ENCODE measurements at places on chromosomes 4 and X.

GRCh38 chr4:71540749-71541269 is 202.0 kb downstream of the SLC4A4 start:
- peak; percentile 7 for DNase-seq

- no peak for DNase-seq
Measured at GRCh38 chrX:47498411-47498810, 15.4 kb upstream of the ZNF41 start.

DNA sequence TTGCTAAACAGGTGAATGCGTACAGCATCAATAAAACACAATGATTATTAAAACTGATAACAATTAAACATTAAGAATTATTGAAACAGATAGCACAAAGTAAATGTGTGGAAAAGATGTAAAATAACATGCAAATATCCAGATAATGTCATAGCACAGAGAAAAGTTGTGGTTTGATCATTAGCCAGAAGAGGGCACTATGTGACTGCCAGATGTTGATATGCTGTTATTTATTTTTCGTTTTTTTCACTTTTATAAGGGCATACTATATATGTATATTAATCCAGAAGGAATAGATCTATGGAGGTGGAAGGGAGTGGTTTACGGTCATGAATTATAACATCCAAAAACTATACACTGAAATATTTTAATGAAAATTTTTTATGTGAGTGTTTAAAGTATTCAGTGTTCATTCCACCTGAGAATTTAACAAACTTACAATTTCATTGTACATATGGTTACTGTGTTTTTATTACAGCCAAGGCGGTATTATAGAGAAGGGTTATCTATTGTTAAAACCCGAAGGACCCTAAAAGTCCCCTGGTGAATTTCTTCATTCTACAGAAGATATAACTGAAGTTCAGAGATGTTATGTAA is 211.9 kb upstream of the UGT8 start:
- DNase-seq, result peak; percentile 39

GRCh38 chr4:81142744-81143143 is 72.3 kb downstream of the PRKG2 start:
- DNase-seq, result no peak

- DNase-seq, result no peak
Measured at GRCh38 chrX:1242891-1243402, 25.7 kb upstream of the CSF2RA start.

GRCh38 chr4:128475597-128475996 is 188.0 kb upstream of the PGRMC2 start:
- DNase-seq, result no peak

- DNase-seq, result no peak
Measured at GRCh38 chrX:155745792-155746191, 133.0 kb upstream of the TMLHE start.

- no peak for DNase-seq
Measured at GRCh38 chrX:53227224-53227765, 2.3 kb upstream of the KDM5C start.

GRCh38 chrX:134712272-134712671 is 54.0 kb upstream of the PLAC1 start:
- DNase-seq, result no peak

GRCh38 chr4:1279253-1279652 is 10.4 kb upstream of the MAEA start:
- no peak for DNase-seq

GRCh38 chr4:2045518-2045951 is 13.6 kb upstream of the NAT8L start:
- DNase-seq, result no peak

- no peak for DNase-seq
Measured at GRCh38 chr4:153764601-153765368, 5.0 kb upstream of the RNF175 start.

- DNase-seq, result no peak
Measured at GRCh38 chrX:64642482-64642881, 247.2 kb upstream of the MTMR8 start.

DNA sequence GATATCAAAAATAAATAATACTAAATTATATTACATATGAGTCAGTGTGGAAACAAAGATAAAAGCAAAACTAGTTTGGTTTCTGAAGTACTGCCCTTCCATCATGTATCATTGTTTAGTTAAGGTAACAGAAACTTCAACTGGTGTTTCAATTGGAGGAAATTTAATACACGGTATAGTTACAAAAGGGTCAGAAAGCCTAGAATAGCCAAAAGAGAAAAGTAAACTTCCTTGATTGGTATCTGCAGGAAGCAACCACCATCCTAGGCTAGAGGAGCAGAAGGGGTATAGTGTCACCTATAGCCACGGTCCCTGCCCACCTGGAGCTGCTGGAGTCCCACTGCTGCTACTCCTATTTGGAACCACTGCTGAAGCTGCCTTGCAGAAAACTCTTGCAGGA is 185.6 kb downstream of the SLC7A11 start:
- DNase-seq, result no peak

- DNase-seq, result peak; percentile 62
Measured at GRCh38 chr4:159455675-159456237, 352.9 kb downstream of the RAPGEF2 start.

All from brain microvascular endothelial cell (primary cell).